ENCODE measurements at places on chromosomes 12 and 14.

DNA sequence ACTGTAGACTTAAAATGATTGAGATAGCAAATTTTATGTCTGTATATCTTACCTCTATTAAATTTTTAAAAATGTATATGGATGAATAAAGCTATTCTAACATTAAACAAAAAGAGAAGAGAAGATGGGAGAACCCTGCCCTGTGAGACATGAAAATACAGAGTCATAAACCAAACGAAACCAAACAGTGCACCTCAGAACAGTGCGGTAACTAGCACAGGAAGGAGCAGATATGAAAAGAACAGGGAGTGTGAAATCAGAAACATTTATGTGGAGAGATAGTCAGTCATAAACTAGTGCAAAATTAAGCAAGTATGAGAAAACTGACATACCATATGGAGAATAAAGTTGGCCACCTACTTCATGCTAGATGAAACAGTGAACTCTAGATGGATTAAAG, 135.1 kb downstream of the ERC1 start:
- no peak for DNase-seq

- DNase-seq: no peak
These were observed 1212.4 kb upstream of the TMEM132C start for GRCh38 chr12:127054531-127054930.

GRCh38 chr14:102893452-102893851, 29.0 kb upstream of the AMN start:
- no peak for DNase-seq

DNA sequence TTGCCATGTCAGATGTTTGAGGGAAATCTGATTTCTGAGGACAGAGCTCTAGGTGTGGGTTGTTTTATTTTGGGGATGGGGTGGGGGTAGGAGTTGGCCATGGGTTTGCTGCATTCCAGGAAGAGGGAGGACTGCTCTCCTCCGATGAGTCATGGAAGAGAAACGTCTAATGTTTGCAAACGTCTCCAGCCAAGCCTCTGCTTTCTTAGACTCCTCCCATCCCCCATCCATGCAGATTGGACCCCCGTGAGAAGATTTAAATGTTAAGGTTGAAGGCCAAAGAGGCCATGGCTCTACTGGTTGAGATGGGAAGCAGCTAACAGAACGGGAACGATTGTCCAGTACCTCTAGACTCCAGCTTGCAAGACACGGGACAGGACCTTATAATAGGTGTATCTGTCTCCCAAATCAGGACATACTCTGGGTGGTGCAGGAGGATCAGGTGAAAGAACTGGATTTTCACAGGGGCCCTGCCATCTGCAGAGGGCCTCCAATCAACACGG, 11.4 kb upstream of the ATP2A2 start:
- no peak for DNase-seq

DNA sequence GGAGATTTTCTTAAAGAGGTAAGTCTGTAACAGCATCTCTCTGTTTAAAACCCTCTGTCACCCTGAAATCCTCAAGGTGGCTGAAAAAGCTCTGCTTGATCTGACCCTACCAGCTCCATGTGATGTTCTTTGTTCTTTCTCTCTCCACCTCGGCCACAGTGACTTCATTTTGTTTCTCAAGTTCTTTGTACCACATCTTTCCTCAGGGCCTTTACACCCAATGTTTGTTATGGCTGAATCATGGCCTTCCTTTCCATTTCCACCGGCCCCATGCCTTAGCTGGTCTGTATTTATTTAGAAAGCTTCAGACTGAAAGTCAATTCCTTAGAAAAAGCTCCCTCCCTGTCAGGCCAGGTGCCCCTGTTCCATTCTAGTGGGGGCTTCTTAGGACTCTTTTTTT, 431.2 kb downstream of the NAV3 start:
- DNase-seq: no peak

- DNase-seq: no peak
These were observed 11.9 kb upstream of the DHRS4 start for GRCh38 chr14:23941669-23942068.

DNA sequence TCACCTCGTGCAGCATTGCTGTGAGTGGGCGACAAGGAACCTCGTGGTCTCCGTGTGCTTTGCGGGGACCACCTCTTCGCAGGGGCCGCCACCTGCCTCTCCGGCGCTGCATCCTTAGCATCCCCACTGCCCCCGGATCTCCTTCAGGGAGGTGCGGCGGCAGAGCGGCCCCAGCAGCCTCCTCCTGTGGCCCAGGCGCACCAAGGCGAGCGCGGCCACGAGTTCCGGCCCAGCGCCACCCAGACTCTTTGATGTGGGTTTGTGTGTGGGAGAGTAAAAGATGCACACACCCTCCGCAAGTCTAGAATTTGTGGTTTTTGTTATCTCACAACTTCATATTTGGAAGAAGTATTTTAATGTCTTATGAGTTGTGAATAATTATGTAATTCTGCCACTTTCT, 118.8 kb upstream of the DIO3 start:
- peak; percentile 42 for DNase-seq

GRCh38 chr12:53984901-53985691, at the start of gene HOXC10:
Gene HOXC10, plus strand, starts transcription at chr12:53985146. Its CDS starts 114 bp downstream, at chr12:53985260.
- peak; percentile 70 for DNase-seq

DNA sequence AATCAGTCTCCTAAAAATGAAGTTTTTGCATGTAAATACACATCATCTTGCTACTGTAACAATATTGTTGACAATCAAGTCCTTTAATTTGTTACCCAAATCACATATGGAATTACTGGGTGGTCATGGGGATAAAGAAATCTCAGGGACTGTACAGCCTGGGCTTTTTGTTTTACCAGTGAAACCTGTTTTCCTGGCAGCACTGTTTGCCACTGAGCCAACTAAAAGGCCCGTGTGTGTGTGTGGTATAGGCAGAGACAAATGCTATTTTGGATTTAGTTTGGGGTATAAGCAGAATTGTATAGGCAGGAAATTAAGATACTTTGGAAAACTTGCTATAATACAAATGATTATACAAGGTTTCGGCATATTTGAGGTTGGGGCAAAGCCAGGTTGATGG, 5.7 kb downstream of the NUP37 start:
- no peak for DNase-seq

- DNase-seq: no peak
These were observed 1.2 kb downstream of the MYH6 start for GRCh38 chr14:23406725-23407355.

DNA sequence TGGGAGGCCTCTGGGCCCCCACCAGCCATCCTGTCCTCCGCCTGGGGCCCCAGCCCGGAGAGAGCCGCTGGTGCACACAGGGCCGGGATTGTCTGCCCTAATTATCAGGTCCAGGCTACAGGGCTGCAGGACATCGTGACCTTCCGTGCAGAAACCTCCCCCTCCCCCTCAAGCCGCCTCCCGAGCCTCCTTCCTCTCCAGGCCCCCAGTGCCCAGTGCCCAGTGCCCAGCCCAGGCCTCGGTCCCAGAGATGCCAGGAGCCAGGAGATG, 729 bp upstream of the GAPDH start:
- no peak for DNase-seq

- DNase-seq: no peak
These were observed 123.1 kb upstream of the PARP11 start for GRCh38 chr12:3996322-3996721.

- no peak for DNase-seq
These were observed 20.6 kb downstream of the OTUB2 start for GRCh38 chr14:94046696-94047250.

- no peak for DNase-seq
These were observed 7.6 kb upstream of the HEBP1 start for GRCh38 chr12:13007496-13008233.

- DNase-seq: no peak
These were observed 166.0 kb downstream of the FSCB start for GRCh38 chr14:44341116-44341515.

- DNase-seq: no peak
These were observed 146.2 kb downstream of the SLC6A15 start for GRCh38 chr12:84766375-84766774.

DNA sequence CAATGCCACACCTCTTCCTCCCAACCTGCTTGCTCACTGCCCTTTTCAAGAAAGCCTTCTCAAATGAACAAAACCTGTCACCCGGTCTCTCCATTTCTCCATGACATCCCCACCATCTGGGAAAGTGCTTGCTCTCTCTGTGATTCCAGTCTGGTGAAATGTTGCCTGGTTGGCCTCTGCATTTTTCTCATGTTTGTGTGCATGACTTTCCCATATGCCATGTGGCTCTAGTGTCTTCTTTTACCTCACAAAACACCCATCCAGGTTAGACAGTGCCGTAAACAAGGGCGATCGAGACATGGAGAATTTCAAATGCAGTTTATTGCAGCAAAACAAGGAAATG, 5.8 kb downstream of the KRT1 start:
- no peak for DNase-seq

- no peak for DNase-seq
These were observed 28.2 kb downstream of the FOXA1 start for GRCh38 chr14:37566811-37567371.

DNA sequence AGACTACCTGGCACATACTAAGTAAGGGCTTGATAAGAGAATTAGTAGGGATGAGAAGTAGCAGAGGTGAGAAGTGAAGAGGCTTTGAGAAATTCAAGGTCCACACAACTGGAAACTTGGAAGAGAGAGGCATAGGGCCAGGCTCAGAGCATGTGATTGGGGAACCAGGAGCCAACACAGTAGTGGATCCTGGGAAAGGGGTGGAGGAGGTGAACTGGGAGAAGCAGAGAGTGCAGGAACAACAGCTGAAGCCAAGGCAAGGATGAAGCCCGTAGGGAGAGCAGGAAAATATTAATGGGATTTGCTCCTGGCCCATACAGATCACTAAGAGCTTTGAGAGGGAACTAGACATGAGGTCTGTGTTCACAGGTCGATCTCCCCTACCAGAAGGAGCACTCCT, 1.4 kb upstream of the ITGB7 start:
- no peak for DNase-seq

DNA sequence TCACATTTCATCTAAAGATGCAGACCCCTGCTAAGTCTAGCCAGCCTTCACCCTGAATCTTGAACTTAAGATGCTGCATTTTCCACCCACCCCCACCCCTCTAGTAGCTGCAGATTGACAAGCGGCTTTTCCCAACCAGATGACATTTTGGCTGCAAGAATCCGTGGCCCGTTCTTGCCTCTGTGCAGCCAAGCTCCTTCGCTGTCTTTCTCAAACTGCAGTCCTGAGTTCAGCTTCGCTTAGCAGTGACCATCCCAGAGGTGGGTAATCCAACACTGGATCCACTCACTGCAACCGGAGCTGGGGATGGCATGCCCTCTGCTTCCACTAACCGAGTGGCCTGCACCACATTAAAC, 765 bp upstream of the NFYB start:
- no peak for DNase-seq

DNA sequence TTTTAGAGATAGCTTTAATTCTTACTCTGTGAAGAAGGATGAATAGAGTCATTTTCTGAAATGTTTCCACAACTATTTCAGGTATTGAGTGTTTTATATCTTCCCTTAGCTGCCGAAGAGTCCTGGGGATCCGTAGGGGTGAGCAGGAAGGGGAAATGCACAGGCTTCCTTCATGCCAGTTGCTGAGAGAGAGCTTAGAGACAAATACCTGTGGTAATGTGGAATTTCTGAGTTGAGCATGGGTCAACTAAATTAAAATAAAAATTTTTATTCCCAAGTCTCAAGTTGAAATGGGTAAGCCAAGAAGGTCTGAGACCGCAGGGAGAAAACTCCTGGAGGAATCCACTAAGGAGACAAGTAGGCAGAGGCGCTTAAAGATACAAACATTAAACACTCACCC, 185.7 kb downstream of the DAD1 start:
- no peak for DNase-seq

DNA sequence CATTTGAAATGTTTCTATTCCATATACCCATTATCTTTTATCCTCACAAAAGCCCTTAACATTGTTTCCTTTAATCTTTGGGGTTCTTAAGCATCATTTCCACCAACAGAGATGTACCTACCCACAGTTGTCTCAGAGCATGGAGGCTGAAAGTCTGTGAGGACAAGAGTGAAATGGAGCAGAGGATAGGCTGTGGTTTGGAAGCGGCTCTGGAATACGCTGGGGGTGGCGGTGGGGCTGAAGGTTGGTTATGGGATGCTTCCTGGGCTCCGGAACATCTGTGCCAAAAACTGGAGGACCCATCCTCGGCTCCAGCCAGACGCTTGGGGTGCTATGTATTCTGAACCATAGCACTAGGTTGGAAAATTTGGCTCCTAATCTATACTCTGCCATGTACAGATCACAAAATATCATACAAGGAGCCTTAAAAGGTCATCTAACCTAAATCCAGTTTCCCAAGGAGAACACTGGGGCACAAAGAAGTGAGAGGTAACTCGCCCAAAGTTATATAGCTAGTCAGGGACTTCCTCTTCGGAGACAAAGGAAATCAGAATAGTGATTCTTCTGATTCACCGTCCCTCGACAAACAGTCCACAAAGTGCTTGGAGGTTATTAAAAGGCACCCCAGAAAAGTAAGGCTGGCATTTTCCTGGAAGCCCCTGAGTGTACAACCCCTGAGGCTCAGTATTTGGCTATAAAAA, 2.5 kb downstream of the PPP1R3E start:
- no peak for DNase-seq

DNA sequence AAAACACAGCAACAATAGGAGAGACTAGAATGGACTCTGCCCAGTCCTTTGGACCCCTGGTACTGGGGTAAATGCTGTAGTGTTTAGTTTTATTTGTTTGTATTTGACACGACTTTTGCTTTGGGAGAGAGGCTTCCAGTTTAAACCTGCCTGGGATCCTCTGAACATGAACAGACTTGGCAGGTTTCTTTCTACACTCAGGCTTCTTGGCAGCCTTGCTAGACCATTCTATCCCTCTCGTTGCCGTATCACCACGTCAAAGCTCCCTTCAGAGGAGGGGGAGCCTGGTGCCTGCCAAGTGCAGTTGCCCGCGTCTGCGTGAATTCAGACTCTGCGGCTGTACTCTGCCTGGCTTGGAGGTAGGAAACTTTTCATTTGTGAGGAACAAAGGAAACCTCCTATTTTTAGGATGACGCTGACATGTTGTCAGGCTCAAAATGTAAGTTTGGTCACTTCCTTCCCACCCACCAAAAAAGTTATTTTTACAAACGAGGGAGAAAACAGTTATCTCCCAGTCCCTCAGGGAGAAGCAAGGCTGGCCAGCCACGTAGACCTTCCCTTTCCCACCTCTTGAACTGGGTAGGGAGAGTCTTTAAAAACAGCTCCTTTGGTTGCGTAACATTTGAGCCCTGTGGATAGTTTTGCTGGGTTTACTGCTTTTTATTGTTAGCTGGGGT, 25.9 kb downstream of the CD9 start:
- DNase-seq: no peak

- DNase-seq: no peak
These were observed 41.6 kb upstream of the CDK17 start for GRCh38 chr12:96441816-96442215.

DNA sequence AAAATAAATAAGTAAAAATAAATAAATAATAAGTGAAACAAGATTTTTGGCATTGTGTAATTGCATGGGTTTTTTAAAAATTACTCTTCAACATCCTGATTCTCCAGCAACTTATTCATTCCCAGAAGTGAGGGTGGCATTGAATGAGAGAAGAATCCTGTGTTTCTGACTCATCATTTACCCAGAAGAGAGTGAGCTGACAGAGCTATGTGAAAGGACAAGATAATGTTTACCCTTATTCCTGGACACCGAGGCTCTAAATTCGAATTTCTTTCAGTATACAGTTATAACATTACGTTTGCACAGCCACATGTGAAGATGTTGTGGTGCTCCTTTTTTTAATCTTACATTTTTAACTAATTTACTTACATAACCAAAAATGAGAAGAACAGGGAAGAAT, 36.4 kb downstream of the BBS10 start:
- no peak for DNase-seq

Measured in activated CD8-positive, alpha-beta memory T cell treated with anti-CD3 and anti-CD28 coated beads for 4 hours (primary cell).